CD4-positive, alpha-beta T cell (primary cell): ENCODE measurements at places on chromosomes 3 and 15.

DNA sequence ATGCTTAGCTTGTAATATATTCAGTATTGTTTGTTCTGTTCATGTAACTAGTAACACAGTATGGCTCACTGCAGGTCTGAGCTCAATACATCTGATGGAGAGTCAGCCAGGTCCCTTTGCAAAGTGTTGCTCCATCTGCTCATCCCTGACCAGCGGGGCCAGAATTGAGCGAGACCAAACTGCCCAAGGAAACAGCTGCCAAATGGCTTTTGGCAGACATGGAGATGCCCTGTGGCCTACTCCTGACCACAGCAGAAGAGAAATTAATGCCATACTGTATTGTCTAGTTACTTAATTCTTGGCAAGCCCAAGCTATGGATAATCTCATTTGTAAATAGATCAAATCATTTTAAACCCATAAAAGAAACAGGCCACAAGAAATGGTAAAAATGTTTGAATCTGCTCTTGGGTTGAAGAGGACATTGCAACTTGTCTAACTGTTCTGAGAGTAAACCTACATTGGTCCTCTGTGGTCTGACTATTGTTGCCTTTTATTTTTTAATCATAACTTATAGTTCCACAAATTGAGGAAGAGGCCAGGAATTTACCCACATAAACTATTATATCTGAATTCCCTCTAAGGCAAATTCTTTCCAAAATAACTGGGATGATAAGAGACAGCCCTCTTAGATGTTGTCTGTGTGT is 209.5 kb downstream of the EBLN2 start:
- DNase-seq, result no peak

- no peak for DNase-seq
These were observed 3.0 kb upstream of the CSRNP1 start for GRCh38 chr3:39156421-39156820.

DNA sequence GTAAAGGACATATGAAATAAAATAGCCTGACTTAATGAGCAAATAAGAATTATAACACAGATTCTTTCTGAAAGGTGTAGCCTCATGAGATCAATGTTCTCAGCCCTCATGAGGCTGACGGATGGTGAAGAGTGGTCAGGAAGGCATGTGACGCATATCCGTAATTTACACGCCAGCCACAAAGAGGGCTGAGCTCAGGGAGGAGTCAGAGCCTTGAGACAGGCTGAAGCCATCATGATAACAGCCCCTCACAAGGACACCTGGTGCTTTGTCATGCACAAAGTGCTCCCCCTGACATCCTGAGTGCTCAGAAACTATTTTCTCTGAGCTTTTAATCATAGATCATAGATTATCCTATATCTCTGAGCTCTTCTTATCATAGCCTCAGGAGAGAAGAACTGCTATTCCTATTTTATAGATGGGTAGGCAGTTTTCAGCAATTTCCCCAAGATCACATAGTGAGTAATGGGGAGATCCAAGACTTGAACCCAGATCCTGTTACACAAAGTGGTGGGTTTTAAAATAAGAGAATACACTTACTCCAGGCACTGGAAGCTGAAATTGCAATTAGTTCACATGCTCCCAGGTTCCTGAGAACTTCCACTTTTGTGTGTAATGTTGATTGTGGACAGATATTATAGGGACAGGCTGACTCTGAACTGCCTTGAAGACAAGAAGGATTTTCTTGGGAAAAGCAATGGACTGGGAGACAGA is 267.1 kb downstream of the RPLP1 start:
- peak; percentile 55 for DNase-seq

- no peak for DNase-seq
These were observed 4.8 kb upstream of the HCLS1 start for GRCh38 chr3:121665488-121665887.

- peak; percentile 10 for DNase-seq
These were observed at the start of gene PLXND1 for GRCh38 chr3:129606636-129607390. Gene PLXND1, minus strand, starts transcription at chr3:129606676. Its CDS starts 37 bp downstream, at chr3:129606639.

GRCh38 chr15:62883938-62884479 is 158.5 kb upstream of the TPM1 start:
- no peak for DNase-seq

GRCh38 chr15:101371519-101371918 is 76.5 kb upstream of the SNRPA1 start:
- no peak for DNase-seq

GRCh38 chr3:65556934-65557577 is 481.7 kb downstream of the MAGI1 start:
- DNase-seq, result no peak

DNA sequence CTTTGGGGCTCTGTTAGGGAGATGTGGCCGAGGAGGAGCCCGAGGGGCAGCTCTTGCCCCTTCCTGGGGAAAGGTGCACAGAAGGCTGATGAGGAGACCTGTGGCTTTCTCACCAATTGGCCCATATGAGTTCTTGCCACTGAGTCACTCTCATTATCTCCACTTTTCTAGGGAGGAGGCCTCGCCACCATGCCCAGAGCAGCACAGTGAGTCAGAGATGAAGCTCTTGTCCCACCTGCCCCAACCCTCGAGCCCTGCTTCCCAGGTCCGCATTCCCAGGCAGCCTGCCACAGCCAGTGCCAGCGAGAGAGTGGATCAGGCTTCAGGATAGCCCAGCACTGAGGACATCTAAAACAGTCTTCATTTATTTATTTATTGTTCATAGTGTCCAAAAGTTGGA is 53.5 kb downstream of the AMOTL2 start:
- DNase-seq, result no peak

- no peak for DNase-seq
These were observed 92.2 kb downstream of the CMSS1 start for GRCh38 chr3:99909714-99910495.

- no peak for DNase-seq
These were observed 19.8 kb downstream of the NMNAT3 start for GRCh38 chr3:139657936-139658335.

GRCh38 chr3:181920409-181920808 is 208.7 kb downstream of the SOX2 start:
- DNase-seq, result no peak

GRCh38 chr3:10164546-10165393 is at the start of gene IRAK2:
Gene IRAK2, plus strand, starts transcription at chr3:10164919. Its CDS starts 36 bp downstream, at chr3:10164955.
- peak; percentile 46 for DNase-seq

DNA sequence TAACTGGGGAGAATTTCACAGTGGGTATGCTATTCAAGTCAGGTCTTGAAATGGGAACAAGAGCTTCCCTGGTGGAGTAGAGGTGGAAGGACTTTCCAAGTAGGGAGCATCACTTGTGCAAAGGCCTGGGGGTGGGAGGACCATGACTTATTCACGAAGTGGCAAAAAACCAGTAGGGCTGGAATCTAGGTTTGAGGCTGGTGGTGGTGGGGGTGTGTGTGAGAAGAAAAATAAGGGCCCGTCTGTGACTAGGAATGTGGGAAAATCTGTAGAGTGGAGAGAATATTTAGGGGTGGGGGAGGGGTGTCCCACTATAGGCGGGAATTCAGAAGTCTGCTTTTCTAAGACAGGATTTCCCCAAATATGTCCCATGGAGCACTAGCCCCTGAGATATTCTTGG is 271.9 kb upstream of the TBL1XR1 start:
- no peak for DNase-seq

- no peak for DNase-seq
These were observed 14.9 kb upstream of the PSTPIP1 start for GRCh38 chr15:76979996-76980520.

DNA sequence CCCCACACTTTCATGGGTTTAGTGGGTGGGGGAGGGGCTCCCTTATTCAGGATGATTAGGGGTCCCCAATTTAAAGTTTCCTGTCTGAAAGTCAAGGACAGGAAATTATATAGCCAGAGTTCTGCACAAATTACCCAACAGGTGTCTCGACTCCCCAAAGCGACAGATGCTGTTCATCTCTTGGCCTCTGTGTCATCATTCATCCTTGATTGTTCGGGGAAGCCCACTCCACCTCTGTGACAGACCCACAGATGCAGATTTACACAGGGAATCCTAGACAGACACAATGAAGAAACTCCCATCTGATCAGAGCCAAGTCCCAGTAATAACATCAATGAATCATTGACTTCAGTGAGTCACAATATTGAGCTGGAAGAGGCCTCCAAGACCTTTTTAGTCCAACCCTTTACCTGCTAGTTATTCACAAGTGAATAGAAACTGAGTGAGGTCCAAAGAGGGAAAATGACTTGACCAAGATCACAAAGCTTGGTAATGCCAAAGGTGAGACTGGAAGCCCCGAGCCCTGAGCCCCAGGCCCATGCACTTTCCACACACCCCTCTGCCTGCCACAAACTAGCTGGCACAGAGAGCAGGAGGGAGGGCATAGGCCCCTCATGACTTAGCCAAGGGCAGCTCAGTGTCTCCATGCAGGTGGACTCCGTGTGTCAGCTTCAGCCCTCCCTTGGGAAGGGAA is 7.9 kb upstream of the SRP14 start:
- no peak for DNase-seq

DNA sequence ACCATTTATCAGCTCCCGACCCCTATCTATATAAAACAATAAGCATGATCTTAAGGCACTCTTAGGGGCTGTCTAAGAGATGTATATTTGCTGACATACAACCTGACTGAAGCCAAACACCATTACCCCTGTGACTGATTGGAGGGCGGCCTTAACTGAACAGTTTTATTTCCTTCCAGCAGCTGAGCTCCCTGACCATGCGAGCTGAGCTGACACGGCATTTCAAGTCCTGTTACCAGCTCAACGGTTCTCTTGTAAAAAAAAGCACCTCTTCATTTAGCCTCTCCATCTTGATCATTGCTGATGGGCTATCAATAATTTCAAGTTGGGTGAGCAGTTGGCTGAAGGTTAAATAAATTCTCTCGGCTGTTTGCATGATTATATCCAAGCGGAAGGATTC is 33.4 kb upstream of the BNIP2 start:
- no peak for DNase-seq

DNA sequence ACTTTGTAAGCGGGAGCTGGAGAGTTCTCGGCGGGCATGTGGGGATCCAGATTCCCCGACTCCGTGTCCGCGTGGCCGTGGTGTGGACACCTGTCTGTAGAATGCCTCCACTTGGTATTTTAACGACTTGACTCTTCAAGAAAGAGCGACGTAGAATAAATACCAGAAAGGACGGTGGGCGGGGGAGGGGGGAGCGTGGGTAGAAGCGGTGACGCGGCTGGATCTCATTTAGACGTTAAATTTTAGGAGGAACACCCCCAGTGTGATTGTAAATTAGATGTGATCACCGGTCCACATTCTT is 620 bp upstream of the PYGO1 start:
- no peak for DNase-seq

- no peak for DNase-seq
These were observed 94.7 kb upstream of the PLXND1 start for GRCh38 chr3:129701161-129701560.

- DNase-seq, result no peak
These were observed 209.8 kb upstream of the THRB start for GRCh38 chr3:24704496-24704895.

GRCh38 chr3:106609666-106610301 is 741.0 kb upstream of the CBLB start:
- peak; percentile 38 for DNase-seq
